Tracheal epithelial cell (primary cell): ENCODE measurements at places on chromosomes 7 and 10. TPM values are rescaled to one million over a fixed set of nuclear protein-coding genes. Genes with fewer than 3 reads are reported as not detected.

Gene SEMA3C
- total RNA-seq, result 128 and 267 TPM in 2 replicates

Gene FAM25G
- not detected in 2 replicates for total RNA-seq

Gene AKR1C8
- not detected in 2 replicates for total RNA-seq

Gene PRSS37
- not detected in 2 replicates for total RNA-seq

Gene SRRM3
- total RNA-seq, result 0.21 and 0.24 TPM in 2 replicates

Gene GBF1
- total RNA-seq, result 13.2 and 14.0 TPM in 2 replicates

Gene RSU1
- 45.0 and 48.9 TPM in 2 replicates for total RNA-seq

Gene TAC1
- total RNA-seq, result 2.9 TPM in 1 of 2 replicates, not detected in the other

Gene CUBN
- total RNA-seq, result under 0.01 and 0.85 TPM in 2 replicates

Gene HOXA1
- total RNA-seq, result 0.48 and 0.64 TPM in 2 replicates

Gene LBX1
- total RNA-seq, result not detected in 2 replicates

Gene MAGI2
- total RNA-seq, result 0.96 and 1.7 TPM in 2 replicates

Gene SEMA3D
- total RNA-seq, result 0.64 TPM in 1 of 2 replicates, not detected in the other

Gene CABCOCO1
- total RNA-seq, result not detected in 2 replicates

Gene ENTPD1
- under 0.01 TPM in 1 of 2 replicates, not detected in the other for total RNA-seq

Gene H2BK1
- total RNA-seq, result not detected in 2 replicates

Gene TEX36
- not detected in 2 replicates for total RNA-seq

Gene CALML5
- total RNA-seq, result 4.3 TPM in 1 of 2 replicates, not detected in the other

Gene CCDC136
- total RNA-seq, result 0.24 and 0.43 TPM in 2 replicates
